GM13976 (cell line): ENCODE measurements at places on chromosomes 4 and X.
A peak's percentile ranks its signal among the peaks of the same experiment; 100 is the strongest.

DNA sequence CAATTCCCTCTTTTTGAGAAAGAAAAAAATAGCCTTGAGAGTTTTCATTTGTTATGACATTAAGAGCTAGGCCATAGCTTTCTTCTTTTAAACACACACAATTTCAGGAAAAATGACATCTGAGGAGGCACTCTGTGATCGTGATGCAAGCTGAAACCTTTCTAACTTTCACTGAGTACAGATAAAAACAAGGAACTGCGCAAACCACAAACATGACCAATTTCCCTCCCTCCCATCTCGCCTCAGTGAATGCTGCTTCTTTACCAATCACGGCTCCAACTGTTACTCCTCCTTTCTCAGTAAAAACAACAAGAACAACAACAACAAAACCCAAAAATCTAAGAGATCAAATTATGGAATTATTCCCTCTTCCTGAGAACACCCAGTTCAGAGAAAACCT is 626.8 kb downstream of the TLL1 start:
- DNase-seq, result no peak

- DNase-seq, result no peak
Observed at GRCh38 chr4:15314974-15315373, 112.9 kb upstream of the C1QTNF7 start.

DNA sequence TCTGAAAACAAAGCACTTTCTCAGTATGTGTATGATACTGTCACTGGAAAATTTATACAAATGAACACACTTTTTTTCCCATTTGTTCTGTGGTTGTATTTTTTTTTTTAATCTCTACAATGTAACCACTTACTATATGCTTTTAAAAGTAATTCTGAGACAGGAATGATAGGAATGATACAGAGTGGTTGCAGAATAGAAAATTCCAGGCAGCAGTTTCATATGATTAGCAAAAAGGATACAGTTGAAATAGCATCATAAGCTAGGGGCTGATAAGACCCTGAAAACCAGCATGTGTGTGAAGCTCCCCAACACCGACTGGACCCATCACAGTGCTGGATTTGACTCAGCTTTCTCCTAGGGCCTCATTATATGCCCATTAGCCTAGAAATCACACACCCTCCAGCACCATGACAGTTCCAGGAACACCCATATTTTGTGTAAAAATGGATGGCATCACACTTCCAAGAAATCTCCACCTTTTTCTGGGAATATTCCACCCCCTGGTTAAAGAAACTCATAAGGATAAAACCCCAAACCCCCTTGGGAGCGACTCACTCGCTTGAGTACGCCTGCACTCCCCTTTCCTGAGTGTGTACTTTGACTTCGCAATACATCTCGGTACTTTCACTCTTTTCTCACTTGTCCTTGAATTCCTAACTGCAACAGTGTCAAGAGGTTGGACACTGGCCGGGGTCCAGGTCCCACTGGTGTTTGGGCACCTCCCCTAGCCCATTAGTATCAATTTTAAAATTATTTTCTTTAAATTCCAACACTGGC is 77.4 kb upstream of the AGA start:
- no peak for DNase-seq

DNA sequence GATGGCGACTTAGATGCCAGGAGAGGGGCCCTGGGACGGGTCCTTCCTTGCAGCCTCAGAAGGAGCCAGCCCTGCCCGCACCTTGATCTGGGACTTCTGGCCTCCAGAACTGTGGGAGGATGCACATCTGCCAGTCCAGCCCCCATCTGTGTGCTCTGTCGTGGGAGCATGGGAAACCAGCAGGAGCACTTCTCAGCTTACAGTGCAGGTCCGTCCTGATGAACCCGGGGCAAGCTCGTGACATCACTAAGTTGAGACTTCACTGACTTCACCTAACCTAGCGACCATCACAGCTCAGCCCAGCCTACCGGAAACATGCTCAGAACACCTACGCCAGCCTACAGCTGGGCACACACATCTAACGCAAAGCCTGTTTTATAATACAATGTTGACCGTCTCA is 38.1 kb downstream of the ABLIM2 start:
- DNase-seq, result no peak

- peak; percentile 14 for DNase-seq
Observed at GRCh38 chrX:103533511-103534216, 14.4 kb upstream of the RAB40A start.

DNA sequence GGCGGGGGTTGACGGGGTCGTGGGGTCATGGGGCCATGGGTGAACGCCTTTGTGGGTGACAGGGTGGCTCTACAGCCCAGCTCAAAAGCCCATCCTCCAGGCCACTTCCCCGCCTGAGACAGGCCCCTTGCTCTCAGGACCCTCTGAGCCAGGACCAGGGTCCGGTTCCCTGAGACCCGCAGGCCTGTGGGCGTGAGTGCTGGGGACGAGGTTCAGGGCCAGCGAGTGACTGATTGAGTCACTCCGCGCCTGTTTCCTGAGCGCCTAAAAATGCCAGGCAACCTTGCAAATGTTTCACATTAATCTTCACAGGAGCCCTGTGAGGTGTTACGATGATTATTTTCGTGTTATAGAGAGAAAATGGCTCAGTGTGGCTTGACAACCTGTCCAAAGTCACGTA is 97.8 kb downstream of the ZNF674 start:
- no peak for DNase-seq

GRCh38 chrX:3403748-3404147 is 57.3 kb upstream of the MXRA5 start:
- DNase-seq, result no peak
